ENCODE measurements at places on chromosomes 7 and 10.
A peak's percentile ranks its signal among the peaks of the same experiment; 100 is the strongest.

GRCh38 chr7:108057951-108058481 lies 55.1 kb upstream of the LAMB1 start:
- DNase-seq: no peak

DNA sequence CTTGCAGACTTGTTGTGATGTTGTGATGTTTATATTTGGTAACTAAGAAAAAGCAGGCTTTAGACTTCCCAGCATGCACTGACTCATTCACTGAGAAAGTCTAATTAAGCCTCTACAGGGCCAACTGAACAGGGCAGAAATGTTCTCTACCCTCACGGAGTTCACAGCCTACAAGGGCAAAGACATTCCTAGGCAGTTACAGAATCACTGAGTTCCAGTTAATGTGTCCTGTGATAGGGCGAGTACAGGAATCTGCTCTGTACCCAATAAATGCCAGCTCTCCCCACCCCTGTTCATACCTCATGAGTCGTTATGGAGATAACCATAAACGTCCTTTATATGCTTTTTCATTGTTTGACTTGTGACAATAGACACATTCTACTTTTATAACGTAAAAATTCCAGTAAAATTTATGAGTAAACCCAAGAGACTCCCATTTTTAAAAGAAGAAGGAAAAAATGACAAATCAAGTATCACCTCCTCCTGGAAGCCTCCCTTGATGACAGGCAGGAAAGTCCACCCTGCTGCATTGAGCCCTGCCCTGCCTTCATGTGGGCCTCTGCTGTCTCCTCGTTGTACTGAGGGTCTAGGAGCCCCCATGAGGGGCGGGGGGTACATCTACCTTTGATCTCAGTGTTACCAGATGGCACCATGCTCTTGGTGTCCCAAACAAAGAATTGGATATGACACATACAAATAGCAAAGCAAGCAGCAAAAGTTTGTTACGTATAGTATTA lies 14.3 kb downstream of the MUC12 start:
- no peak for DNase-seq

GRCh38 chr10:30365278-30365677 lies 16.2 kb upstream of the MTPAP start:
- no peak for DNase-seq

DNA sequence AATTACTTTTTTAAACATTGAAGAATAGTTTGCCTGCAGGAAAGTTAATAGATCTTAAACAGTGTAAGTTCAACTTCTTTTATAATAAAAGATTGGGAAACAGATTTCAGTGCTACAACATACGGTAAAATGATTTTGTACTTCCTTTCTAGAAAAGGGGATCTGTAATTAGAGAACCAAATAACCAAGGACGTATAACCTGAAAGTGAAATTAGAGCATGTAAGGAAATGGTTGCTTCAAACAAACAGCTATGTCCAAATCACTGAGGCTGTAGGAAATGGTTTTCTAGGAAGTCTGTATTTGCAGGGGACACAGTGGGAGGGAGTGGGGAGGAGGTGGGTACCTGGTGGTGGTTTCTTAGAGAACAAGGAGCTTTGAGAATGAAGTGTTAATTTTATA lies 57.9 kb upstream of the EXOC6 start:
- no peak for DNase-seq

DNA sequence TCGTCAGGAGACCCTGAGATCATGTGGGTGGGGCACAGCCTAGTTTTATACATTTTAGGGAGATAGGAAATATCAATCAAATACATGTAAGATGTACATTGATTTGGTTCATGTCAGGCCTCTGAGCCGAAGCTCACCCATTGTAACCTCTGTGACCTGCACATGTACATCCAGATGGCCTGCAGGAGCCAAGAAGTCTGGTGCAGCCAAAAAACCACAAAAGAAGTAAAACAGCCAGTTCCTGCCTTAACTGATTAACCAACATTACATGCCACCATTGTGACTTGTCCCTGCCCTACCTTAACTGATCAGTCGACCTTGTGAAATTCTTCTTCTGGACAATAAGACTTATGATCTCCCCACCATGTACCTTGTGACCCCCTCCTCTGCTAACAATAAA lies 16.0 kb upstream of the LRRC61 start:
- no peak for DNase-seq

- no peak for DNase-seq
Observed at GRCh38 chr10:97721871-97722780, 8.6 kb downstream of the MARVELD1 start.

DNA sequence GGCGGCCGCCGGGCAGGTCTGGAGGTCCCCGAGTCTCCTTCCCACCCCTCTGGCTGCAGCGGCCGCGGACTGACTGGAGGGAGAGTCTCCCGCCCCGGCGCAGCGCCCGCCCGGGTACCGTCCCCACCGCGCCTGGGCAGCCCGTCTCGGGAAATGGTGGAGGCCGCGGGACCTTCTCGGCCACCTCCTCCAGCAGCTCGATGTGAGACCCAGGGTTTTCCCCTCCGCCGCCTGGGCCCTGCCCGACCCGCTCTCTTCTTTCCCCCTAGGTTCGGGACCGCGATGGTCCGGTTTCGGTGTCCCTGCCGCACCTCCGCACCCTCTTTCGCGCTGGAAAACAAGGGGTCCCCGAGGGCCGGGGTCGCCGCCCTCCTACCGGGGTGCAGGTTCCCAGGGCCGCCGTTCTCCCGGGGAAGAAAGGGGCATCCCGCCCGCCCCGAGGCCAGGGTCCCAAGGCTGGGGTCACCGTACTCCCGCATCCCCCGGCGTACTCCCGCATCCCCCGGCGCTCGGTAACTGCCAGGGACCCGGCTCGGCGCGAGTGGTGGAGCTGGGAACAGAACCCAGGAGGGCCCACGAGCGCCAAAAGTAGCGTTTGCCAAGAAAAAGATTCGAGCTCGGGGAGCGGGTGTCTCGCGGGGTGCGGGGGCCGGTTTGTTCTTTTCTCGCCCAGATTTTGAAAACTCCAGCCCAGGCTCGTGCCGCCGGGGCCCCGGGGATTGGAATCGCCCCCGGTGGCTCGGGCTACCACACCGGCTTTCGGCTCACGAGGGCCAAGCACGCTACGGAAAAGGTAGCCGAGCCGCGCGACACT lies 3.4 kb downstream of the TNRC18 start:
- DNase-seq: peak; percentile 40

DNA sequence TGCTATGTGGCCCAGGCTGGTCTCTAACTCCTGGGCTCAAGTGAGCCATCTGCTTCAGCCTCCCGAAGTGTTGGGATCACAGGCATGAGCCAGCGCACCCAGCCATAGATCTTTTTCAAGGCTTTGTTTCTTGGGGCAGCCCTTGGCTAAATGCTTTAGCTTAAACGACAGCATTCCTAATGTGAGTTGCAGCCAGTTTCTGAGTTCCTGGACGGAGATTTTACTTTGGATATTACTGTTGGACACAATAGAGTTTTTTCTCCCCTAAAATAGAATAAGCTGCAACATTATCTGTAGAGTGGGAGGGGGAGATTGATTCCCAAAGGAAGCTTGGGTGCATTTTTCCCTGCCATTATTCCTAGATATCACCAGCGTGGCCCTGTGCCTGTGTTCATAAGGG lies 103.0 kb upstream of the BTBD16 start:
- DNase-seq: no peak

- DNase-seq: no peak
Observed at GRCh38 chr10:56028298-56029132, 332.5 kb downstream of the ZWINT start.

- no peak for DNase-seq
Observed at GRCh38 chr10:114489521-114490310, 85.4 kb upstream of the AFAP1L2 start.

DNA sequence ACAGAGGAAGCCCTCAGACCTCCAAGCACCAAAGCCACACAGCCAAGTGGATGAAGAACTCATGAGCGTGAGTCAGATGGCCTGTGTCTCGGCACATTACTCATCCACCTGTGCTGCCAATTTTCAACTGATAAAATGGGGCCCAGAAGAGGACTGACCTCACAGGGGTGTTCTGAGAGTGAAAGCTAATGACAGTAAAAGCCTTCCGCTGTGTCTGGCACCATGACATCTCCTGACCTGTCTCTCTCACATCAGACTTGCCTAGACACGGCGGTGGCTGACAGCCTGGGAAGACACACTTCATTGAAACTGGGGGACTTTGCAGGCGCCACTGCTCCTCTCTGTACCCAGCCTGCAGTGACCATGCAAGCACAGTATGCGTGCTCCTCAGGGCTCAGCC lies 8.3 kb upstream of the SLC18A3 start:
- DNase-seq: no peak

DNA sequence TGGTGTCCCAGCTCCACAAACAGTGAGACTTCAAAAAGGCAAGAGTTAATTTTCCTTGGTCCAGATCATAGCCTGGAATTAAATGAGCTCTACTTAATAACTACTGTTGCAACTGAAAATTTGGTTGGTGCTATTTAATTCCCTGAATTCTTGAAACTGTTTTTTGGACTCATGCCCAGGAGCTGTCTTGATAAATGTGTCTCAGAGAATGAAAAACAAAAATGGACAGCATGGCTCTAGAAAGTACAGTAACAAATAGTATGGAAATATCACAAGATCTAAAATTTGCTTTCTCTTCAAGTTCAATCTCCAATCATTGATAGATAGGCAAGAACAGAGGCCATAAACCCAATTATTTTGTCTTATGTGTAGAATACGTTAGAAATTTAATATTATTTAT lies 42.5 kb downstream of the CCDC71L start:
- no peak for DNase-seq

DNA sequence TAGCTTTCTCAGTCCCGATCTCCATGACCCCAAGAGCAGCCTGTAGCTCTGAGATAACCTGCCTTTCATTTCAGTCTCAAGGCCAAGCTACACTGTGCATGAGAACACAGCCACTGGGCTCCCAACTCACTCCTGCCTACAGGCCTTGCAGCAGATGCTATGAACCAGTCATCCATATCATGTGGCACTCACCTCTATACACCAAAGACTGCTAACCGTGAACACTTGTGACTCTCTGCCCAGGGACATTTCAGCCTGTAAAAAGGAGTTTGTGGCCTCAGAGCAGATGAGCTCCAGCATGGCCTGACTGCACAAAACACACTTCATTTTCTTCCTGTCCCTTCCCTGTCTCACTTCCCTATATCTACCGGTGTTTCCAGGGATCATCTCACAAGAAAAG lies 56.9 kb upstream of the NPY start:
- no peak for DNase-seq

DNA sequence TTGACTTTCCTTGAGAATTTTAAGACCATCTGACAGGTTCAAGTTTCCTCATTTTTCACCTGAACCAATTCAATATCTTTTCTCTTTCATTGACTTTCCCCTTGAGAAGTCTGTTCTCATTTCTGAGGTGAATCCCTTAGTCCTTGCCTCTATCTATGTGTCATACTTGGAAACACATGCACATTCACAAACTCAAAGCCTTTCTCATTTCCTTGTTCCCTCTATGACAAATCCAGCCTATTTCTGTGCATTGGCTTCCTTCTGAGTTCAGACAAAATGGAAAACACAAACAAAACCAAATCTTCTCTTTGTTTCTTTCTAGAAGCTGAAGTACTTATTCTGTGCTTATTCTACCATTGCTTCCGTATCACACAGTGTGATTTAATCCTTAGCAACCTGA lies 13.8 kb downstream of the PTTG1IP2 start:
- DNase-seq: no peak

- no peak for DNase-seq
Observed at GRCh38 chr7:144473908-144474307, 70.4 kb upstream of the NOBOX start.

DNA sequence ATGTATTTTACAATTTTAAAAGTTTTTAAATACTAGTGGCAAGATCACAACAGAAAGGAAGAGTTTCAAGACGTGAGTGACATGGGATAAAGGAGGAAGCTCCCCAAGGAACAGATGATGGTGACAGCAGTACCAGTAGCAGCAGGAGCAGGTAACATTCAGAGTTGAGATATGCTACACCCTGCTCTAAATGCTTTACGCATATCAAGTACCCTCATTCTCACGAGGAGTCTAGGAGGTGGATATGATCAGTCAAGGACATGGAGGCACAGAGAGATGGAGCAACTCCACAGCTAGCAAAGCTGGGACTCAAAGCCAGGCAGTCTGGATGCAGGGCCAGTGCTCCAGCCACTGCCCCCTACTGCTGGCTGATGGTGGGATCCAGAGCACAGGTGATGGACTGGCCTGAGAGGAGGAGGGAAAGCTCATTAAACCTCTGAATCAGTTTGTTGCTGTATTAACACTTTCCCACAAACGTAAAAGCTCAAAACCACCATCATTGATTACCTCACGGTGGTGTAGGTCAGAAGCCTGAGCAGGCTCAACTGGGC lies 17.5 kb downstream of the RP9 start:
- DNase-seq: no peak

DNA sequence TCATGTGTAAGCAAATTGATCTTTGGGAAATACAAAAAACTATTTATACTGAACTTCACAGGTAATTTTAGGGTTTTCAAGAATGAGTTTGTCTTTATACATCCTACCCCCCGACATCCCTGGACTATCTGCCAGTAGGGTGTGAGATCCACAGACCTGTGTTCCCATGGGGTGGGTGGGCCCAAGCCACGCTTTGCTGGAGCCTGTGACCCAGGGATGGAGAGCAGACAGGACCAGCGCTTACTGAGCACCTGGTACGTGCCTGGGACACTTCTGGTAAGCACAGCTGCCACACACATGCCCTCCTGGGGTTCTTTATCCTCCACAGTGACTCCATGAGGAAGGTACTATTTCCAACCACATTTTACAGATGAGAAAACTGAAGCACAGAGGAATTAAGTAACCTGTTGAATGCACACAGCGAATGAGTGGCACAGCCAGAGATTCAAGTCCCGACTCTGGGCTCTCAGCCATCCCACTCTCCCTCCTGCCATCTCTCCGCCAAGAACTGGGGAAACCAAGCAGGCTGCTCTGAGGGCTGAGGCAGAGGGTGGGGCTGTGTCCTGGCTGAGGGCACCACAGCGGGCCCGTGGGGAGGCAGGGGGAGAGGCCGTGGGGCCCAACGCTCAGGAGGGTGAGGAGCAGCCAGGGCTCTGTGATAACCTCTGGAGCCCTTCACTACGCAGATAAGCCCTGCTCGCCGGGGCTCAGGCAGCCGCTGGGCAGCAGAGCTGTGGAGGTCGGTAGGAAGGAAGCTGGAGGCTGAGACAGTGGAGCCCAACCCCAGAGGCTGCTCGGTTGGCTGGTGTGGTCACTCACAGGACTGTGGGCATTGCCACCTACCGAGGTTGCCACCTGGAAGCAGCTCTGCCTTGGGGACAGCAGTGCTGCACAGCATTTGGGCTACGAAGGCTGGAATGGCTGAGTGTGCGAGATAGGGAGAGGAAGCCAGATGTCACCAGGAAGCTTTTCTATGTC lies 124.2 kb downstream of the ARHGAP22 start:
- peak; percentile 15 for DNase-seq

- no peak for DNase-seq
Observed at GRCh38 chr7:98046816-98047215, 56.8 kb upstream of the OCM2 start.
